ENCODE measurements at places on chromosomes 5 and 9. TPM values are rescaled to one million over a fixed set of nuclear protein-coding genes. Genes with fewer than 3 reads are reported as not detected.
A peak's percentile ranks its signal among the peaks of the same experiment; 100 is the strongest.

- no peak for DNase-seq
Observed at GRCh38 chr5:112693301-112693700, 44.4 kb upstream of the APC start.

DNA sequence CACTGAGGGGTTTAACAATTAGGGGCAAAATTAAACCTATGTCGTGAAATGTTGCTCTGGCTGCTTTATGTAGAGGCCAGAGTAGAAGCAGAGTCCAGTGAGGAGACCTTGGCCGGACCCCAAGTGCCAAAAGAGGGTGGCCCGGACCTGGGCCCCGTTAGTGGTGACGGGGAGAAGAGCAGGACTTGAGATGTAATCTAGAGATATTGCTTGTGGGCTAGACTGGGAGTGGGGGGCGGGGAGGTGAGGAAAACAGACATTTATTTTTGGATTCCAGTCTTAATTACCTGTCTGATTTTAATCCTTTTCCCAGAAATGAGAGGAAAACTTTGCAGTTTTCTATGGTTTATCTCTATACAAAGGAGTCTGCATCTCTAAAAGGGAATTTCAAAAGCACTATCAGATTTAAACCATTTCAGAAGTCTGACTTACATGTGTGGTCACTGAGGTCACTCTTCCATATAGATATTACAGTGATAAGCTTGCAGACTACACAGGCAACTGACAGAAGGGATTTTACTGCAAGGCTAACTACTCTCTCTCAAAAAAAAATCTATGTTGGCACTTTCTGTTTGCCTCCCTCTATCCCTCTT, 108.1 kb downstream of the MED27 start:
- DNase-seq, result no peak

DNA sequence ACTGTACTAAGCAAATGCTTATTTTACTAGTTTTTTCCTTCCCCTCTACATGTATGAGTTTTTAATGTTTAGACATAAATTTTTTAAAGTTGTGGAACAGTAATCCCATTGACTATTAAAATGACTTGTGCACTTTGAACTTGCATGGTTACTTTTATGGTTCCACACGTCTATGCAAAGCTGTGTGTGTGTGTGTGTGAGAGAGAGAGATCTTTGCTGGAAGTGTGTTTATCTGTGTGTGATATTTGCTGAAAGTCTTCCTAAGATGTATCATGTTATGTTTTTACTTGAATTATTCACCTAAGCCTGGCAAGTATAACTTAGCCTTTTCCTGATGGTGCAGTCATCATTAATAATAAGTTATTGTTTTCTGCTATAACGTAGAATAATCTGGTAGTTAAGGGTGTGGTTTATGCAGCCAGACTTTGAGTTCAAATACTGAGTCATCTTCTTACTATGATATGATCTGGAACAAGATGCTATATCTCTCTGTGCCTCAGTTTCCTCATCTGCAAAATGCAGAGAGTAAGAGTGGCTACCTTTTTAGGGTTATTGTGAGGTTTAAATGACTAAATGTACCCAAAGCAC, 138.6 kb downstream of the SMARCA2 start:
- DNase-seq, result no peak

Gene RPL12
- total RNA-seq, result 2,052 TPM

Gene C9orf50
- total RNA-seq, result not detected

Gene NMUR2
- not detected for total RNA-seq

GRCh38 chr5:58925627-58926540, 343.0 kb downstream of the RAB3C start:
- DNase-seq, result no peak

Gene GLRA1
- not detected for total RNA-seq

- no peak for DNase-seq
Observed at GRCh38 chr5:138504799-138505198, 38.2 kb downstream of the ETF1 start.

GRCh38 chr9:127505396-127506116, 54.2 kb downstream of the LRSAM1 start:
- no peak for DNase-seq

GRCh38 chr5:155906046-155906445, 420.9 kb upstream of the SGCD start:
- no peak for DNase-seq

GRCh38 chr9:118991366-118992285, 377.6 kb downstream of the BRINP1 start:
- DNase-seq, result no peak

Gene SLC25A2
- total RNA-seq, result 0.58 TPM

- peak; percentile 42 for DNase-seq
Observed at GRCh38 chr5:52948418-52949076, 40.6 kb upstream of the ITGA2 start.

Gene FAM200C
- total RNA-seq, result 2.0 TPM

GRCh38 chr9:136352682-136353081, 10.9 kb downstream of the DNLZ start:
- DNase-seq, result no peak

Gene ELOVL7
- total RNA-seq, result 0.95 TPM
